Cortex of kidney (tissue), 1 donor: ENCODE measurements at places on chromosomes 11 and 22.

- DNase-seq: no peak
Observed at GRCh38 chr11:91795139-91795887, 429.3 kb upstream of the FAT3 start.

- DNase-seq: no peak
Observed at GRCh38 chr11:6604081-6604626, 580 bp downstream of the ILK start.

DNA sequence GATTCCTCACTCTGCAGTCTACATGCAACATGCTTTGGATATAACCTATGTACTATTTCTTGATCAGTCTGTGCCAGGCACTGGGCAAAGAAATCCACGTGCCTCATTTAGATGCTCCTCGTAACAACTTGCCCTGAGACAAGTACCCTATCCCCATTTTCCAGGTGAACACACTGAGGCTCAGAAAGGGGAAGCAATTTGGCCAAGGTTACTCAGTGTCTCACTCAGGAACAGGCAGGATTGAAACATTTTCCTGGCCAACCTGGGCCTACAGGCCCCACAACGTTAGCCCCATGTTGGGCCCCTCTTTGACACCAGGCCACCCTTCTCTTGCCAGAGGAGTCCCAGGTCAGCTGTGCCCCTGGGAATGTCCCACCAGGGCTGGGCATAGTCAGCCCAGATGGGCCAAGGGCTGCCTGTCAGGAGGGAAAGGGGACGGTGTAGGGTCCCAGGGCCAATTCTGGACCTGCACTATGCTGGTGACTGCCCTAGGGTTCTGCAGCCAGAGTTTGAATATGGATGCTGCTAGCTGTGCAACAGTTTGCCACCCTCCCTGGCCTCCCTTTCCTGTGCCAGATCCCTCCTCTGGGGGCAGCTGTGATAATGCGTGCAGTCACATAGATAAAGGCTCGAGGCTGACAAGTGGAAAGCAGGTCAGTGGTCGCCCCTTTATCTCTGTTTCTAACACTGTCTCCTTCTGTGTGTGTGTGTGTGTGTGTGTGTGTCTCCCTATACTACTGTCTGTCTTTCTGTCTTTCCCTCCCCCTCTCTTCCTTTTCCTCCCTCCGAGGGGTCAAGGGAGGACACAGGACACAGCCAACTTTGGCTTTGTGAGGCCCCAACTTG is 10.4 kb upstream of the EMID1 start:
- no peak for DNase-seq

DNA sequence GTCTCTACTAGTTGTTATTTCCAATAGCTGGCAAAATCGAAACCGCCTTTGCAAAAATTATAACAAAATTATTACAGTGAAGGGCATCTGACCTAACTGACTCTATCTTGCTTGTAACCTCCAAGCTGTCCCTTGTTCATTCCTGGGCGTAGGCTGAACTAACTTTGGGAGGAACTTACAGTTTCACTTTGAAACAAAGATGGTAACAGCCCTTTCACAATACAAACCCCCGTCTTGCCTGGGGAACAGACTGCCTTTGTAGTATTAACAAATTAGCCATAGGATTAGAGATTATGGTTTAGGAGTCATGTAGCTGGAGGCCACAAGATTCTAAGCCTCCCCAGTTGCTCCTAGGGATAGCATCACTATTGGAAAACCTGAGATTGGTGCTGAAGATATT is 131.6 kb upstream of the HSD17B12 start:
- DNase-seq: no peak

DNA sequence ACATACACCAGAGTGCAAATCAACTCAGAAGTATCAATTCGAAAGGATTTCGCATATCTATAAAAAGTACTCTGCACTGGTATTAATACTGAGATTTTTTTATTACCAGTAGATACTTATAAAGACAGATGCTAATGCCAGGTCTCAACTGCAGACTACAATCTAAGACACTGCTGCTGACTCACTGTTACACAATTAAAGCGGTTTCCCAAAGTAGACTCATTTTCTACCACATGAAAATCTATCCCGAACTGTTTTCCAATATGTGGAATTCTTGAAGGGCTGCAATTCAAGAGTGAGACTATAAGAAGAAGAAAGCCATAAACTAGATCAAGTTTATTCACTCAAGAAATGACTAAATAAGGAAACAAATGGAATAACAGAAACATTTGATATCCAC is 57.2 kb upstream of the ARHGAP32 start:
- DNase-seq: no peak

DNA sequence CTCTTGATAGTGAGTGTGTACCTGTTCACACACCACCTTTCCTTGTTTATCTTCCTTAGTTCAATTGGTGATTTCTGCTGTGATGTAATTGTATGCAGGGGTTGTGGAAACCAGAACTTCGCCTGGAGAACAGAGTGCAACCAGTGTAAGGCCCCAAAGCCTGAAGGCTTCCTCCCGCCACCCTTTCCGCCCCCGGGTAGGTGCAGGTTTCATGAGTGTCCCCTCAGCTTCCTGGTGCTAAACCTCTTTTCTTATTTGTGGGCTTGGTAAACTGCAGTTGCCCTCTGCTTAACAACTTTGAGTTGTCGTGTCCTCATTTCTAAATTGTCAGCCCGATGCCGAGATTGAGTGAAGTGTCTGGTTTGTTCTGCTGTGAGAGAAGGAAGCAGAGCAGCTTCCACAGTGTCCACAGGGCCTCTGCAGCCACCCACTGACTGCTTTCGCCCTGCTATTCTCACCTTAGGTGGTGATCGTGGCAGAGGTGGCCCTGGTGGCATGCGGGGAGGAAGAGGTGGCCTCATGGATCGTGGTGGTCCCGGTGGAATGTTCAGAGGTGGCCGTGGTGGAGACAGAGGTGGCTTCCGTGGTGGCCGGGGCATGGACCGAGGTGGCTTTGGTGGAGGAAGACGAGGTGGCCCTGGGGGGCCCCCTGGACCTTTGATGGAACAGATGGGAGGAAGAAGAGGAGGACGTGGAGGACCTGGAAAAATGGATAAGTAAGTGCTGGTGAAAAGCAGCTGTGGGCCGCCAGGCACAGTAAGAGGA is 7.1 kb upstream of the GAS2L1 start:
- DNase-seq: no peak
